ENCODE measurements at places on chromosomes 4 and X. TPM values are rescaled to one million over a fixed set of nuclear protein-coding genes. Genes with fewer than 3 reads are reported as not detected.
A peak's percentile ranks its signal among the peaks of the same experiment; 100 is the strongest.

- no peak for DNase-seq
These were observed at the start of gene SPATA18 for GRCh38 chr4:52051213-52051614. Gene SPATA18, plus strand, starts transcription at chr4:52051304. Its CDS starts 401 bp downstream, at chr4:52051705.

DNA sequence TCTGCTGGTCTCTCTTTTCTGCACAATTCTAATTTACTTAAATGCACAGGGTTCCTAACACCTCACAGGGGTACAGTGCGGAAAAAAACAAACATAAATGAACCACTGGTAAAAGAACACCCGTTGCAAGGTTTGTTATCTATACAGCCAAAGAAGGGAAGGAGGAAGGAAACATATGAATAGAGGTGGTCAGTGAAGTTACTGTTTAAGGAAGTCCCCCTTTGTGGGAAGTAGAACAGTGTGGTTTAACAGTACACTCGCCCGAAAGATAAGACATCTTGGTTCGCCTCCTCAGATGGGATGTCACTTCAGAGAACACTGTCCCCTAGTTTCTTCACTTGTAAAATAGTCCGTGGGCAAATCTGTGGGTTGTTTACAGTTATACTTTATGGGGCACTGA is 57.5 kb downstream of the TEC start:
- no peak for DNase-seq

DNA sequence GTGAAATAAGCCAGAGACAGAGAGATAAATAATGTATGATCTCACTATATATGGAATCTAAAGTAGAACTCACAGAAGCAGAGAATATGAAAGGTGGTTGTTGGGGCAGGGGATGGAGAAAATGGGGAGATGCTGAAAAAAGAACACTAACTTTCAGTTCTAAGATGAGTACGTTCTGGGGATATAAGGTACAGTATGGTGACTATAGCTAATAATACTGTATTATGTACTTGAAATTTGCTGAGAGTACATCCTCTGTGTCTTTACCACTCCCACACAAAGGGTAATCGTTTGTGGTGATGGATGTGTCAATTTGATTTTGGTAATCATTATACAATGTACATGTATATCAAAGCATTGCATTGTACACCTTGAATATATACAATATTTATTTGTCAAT is 6.6 kb downstream of the FBXL5 start:
- no peak for DNase-seq

DNA sequence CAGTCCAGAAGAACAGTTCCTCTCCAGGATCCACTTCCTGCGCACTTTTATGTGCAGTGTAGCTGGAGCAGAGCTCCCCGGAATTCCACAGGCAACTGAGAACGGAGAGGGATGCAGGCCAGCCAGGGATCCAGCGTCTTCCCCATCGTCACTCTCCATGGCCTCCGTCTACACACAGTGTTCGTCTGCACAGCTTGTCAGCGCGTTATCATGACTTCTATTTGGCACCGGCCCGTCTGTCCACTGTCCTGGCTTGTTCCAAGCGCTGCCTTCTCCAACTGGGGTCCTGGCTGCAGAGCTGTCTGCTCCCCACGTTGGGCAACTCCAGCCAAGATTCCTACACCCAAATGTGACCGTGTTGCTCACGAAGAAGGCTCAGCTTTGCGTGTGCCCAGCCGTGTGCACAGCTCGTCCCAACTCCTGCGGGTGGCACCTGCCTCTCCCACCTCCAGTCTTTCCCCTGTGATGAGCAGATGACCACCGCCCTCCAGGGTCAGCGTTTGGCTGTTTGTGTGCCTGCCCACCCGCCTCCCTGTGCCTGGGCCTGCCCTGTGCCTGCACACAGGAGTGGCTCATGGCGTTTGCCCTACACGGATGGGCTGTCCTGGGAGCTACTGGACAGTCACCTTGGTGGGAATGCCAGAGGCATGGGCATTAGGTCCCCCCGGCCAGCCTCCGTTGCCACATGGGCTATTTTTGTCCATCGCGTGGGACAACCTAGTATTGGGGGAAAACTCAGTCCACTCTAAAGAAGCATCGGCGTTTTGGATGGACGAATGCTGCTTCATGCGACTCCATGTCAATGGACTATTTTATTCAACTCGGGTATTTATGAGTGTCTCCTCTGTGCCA is 2.2 kb upstream of the CTBP1 start:
- DNase-seq, result no peak

DNA sequence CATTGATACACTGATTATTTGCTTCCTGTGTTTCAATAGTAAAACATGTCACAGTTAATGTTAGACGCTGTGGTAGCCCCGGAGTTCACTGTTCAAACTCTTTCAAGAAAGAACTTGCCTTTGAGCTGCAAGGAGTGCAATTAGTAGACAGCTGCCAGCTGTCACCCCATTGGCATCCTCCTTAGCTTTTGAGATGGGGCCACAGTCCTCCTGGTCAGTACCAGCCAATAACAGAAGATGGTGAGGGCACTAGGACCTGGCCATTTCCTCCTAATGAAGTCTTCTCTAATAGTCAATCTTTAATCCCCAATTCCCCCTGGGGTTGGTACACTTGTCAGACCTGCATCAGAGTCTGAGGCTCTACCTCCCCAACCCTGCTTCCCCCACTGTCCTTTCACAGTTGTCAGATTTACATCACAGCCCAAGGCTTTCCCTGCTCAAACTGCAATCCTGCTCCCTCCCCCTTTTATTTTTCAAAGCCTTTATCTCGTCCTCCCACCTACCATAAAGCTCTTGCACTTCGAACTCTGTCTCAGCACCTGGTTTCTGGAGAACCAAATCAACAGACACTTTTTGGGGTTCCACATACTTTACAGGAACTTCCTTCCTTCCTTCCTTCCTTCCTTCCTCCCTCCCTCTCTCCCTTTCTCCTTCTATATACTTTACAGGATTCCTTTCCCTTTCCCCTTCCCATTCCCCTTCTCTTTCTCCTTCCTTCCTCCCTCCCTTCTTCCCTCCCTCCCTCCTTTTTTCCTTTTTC is 182.0 kb downstream of the RASL11B start:
- no peak for DNase-seq

DNA sequence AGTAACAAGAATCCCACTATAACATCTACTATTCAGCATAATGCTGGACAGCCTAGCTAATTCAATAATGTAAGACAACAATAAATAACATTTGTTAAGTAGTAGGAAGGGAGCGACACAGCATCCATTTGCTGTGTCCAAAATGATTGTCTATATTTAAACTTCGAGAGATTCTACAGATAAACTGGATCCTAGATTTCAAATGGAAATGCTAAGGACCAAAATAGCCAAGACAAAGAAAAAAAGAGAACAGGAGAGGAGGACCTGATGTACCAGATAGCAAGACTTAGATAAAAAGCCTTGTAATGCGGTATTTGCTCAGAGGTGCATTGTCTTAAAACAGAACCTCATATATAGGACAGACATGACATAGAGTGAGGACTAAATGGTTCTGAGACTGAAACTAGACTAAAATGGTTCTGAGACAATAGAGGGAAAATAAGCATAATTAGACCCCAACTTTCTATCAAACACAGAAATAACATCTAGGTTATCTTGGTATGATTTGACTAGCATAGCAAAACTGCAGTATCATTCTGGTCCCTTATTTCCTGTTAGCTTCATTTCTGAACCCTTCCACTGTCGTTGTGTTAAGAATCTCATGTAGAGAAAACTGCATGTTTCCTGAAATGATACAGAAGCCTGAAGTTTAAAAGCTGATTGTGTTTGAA is 3.8 kb downstream of the HPGDS start:
- no peak for DNase-seq

DNA sequence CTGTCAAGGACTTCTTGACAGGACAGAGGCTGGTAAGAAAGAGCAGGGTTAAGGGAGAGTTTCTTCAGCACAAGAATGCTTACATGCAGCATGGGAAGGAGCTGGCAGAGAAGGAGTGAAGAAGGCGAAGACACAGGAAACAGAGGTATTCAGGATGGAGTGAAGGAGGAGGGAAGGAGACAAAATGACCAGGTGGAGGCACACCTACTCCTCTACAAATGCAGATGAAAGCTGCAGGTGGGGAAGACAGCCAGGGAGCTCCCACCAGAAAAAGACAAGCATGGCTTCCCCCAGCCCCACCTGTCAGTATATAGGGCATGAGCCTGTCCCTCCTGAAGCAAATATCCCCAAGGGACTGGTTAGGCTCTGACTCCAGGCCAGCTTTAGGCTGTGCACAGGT is 29.6 kb upstream of the NKRF start:
- no peak for DNase-seq

- DNase-seq, result peak; percentile 38
These were observed 94.6 kb downstream of the LIMCH1 start for GRCh38 chr4:41632481-41633073.

- DNase-seq, result no peak
These were observed 195.3 kb downstream of the MAML3 start for GRCh38 chr4:139958739-139959098.

DNA sequence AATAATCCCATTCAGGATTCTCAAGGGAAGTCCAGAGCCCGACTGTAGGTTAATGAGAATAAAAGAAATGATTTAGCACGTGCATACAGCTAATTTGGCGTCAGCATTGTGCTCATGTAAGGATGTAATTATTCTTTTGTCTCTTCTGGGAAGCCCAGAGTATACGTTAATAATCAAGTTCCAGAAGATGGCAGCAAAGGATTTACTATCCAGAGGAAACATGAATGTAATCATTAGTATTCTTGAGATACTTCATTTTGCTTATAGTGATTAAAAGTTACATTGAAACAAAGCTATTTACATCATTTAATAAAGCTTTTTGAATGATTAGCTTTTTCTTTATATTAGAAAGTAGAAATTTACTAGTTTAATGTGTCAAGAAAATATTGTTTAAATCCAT is 27.1 kb upstream of the MAP9 start:
- peak; percentile 22 for DNase-seq

DNA sequence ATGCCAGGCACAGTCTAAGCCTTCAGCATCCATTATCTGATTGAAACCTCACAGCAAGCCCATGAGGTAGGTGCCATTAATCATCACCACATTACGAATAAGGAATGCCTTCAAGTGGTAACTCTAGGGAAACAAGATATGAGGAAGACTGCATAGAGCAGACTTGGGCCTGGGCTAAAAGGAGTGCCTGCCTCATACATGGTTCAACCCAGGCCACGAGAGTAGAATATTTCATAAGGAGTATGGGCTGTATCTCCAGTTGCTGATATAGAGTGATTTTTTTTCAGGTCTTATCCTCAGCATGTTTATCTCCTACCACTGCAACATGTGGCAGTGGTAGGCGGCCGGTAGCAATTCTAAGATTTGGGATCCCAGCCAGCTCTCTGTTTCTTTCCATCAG is 51.7 kb downstream of the ATP11C start:
- peak; percentile 45 for DNase-seq

Gene PNCK
- total RNA-seq, result 0.19 TPM

Gene MGST2
- 9.9 TPM for total RNA-seq

Gene TMPRSS11A
- total RNA-seq, result not detected

Gene TCEAL5
- not detected for total RNA-seq
